ENCODE measurements at places on chromosomes 2 and 18.

DNA sequence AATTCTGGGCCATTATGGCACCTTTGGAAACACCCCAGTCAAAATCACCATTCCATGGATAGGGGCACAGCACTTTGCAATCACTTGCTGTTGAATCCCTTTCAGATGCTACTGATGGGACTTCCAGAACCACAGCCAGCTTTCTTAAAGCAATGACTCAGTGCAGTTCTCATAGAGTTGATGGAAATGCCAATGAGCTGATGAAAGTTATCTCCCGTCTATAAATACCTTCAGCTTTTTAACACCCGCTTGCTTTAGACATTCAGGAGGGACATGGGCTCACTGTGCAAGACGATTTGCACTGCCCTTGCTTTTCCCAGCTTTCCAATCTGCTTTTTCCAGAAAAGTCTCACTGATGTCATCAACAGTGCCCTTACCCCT lies 66.7 kb upstream of the RPL31 start:
- no peak for DNase-seq

GRCh38 chr2:238700117-238700457 lies 147.8 kb upstream of the TWIST2 start:
- no peak for DNase-seq

GRCh38 chr2:85760371-85760770 lies 6.6 kb downstream of the ATOH8 start:
- no peak for DNase-seq

- no peak for DNase-seq
Measured at GRCh38 chr2:3741396-3741795, 38.0 kb downstream of the DCDC2C start.

DNA sequence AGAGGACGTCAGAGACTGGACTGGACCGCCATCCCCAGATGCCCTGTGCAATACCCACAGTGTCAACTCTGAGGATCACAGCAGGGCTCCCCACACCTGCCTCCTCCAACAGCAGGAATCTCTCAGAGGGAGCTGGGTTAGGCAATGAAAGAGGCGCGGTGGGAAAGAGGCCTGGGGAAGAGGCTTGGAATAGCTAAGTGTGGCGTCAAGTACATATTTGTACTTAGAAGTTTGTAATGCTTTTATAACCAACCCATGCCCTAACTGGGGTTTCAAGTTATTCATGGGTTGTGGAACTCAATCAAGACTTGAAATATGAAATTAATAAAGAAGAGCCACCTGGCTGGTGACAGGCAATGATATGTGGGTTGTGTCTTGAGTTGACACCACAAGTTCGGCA lies 28.7 kb downstream of the CYP26B1 start:
- DNase-seq: no peak

GRCh38 chr2:200765139-200765951 lies 46.4 kb upstream of the BZW1 start:
- no peak for DNase-seq

GRCh38 chr2:128686497-128686859 lies 367.8 kb upstream of the HS6ST1 start:
- no peak for DNase-seq

DNA sequence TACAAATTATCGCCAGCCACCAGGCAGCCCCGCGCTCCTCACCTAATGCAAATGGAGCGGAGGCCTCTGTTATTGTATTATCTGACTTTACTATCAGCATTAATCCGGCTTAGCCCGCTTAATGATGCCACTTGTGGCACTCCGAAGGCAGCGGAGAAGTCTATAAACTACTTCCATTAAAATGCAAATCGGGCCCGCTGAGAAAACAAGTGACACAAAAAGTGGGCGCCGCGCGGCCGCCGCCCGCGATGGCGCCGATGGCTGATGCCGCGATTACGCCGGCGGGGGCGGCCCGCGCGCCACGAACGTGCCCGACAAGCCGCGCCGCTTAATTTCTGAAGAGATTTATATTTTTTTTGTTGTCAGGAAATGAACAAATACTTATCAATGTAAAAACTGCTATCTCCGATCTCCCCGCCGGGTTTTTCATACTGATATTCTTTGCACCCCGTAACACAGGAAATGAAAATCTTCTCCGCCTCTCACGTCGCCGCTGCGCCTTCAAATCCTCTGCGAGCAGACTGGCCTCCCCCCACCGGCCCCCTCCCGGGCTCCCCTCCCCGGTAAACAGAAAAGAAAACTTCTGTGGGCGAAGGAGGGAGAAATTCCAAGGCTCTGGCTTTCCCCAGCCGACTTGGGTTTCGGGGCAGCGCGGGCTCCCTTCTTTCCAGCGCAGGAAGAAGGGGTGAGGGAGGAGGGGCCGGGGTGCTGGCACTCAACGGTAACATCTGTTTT lies 221.8 kb downstream of the INSIG2 start:
- DNase-seq: peak; percentile 83

- DNase-seq: peak; percentile 43
Measured at GRCh38 chr2:119290859-119291587, 67.4 kb downstream of the STEAP3 start.

- DNase-seq: no peak
Measured at GRCh38 chr18:77130229-77131099, 2.1 kb downstream of the MBP start.

- DNase-seq: no peak
Measured at GRCh38 chr18:42882122-42882521, 233.4 kb downstream of the RIT2 start.

DNA sequence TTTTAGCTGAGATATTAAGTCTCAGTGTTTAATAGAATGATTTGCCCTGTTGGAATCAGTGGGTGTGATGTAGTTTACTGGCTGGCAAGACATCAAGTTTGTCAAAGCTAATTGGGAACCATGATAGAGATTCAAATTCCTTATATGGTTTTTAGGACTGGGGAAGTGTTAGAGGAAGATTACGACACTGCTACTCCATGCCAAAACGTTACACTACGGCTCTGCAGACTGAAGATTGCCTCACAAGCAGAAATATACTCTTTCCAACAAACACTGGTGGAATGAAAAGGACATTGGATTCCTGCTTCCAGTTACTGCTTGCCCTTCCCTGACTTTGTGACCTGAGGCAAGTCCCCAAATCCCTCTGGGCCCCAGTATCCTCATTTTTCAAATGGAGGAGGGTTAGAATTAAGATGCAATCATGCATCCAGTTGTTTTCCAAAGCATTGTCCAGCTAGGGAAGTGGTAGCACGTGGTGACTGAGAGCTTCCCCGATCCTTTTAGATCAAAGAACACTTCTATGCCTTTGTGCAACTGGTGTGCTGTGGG lies 147.6 kb downstream of the CDC42EP3 start:
- peak; percentile 78 for DNase-seq

- DNase-seq: no peak
Measured at GRCh38 chr2:140472676-140473075, 1658.1 kb downstream of the LRP1B start.

DNA sequence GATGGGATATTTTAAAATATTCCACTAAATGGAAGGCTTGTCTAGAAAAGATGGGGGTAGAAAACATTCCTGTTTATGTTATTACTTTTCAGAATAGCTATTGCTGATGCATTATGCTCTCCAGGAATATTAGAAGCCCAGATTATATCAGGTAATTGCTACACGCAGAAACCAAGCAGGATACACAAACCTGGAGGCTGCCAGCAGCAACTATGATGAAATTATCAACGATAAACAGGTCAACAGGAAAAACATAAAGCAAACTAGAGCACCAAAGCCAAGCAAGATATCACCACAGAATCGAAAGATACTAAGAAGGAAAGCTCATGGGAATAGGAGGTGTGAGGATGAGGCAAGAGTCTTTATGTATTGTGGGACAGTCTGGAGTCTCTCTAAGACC lies 113.2 kb upstream of the SPATS2L start:
- DNase-seq: no peak

DNA sequence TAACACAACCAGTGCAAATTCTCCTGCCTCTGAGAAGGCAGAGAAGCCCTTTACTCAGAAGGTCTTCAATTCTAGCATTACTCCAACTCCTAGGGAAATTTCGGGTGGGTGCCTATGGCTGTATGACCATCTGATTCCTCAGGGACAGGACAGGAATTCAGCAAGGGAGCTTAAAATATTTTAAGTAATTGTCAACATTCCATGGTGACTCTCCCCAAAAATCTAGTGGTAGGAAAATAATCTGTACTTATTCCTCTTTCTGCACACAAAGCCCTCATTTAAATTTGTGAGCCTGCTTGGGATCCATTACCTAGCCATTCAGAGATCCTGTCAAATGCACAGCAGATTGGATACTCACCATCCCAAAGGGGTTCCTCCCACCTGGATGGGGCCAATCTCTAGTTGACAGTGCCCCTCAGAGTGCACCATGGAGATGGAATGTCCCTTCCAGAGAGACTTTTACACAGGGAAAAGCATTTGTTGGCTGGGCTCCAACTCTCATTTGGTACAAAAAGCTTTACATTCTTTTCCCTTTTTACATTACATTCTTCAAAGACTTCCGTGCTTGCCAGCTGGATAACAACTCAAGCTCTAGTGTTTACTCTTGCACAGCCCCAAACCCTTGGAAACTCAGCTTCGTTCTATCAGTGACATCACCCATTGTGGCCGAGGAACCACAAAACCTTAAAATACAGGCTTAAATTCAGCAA lies 3.1 kb upstream of the TMEM150A start:
- no peak for DNase-seq

GRCh38 chr2:216044883-216045486 lies 31.6 kb upstream of the MREG start:
- DNase-seq: no peak

GRCh38 chr2:240347949-240348500 lies 87.4 kb upstream of the GPC1 start:
- DNase-seq: no peak

DNA sequence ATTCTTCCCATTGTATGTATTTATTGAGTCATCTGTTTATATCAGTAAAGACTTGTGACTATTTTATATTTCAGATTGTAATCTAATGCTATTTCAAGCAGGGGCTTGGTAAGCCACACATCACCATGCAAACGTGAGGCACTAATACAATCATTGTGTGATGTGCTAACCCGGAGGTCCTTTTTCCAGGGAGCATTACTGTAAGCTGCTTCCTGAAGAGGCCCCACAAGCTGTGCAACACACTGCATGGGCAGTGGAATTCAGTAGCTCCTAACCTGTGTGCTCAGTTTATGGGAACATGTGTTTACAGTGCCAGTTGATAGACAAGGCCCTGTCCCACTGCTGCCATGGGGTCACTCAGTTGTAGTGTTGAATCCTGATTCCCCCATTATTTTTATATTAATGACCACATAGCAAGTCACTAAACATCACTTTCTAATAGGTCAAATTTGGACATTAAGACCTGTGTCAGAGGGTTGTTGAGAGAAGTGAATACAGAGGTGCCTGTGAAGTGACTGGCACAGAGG lies 162.9 kb downstream of the FHOD3 start:
- no peak for DNase-seq

DNA sequence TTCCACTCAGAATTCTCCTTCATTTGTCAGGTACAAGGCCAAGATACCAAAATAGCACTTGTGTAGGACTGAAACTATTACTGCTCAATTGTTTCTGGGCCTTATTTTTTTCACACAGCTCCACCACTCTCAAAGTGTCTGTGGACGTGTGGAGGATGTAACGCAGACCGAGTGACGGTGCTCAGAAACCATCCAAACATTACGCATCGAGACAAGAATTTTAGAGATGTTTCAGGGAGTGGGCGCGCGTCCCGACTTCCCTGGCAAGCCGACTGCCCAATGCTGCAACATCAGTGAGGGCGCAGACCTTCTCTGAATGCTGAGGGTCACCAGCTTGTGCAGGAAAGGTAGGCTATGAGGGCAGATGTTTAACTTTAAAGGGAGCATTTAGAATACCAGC lies 108.4 kb downstream of the GATA6 start:
- DNase-seq: no peak

- no peak for DNase-seq
Measured at GRCh38 chr2:16021611-16022363, 81.4 kb downstream of the MYCN start.

DNA sequence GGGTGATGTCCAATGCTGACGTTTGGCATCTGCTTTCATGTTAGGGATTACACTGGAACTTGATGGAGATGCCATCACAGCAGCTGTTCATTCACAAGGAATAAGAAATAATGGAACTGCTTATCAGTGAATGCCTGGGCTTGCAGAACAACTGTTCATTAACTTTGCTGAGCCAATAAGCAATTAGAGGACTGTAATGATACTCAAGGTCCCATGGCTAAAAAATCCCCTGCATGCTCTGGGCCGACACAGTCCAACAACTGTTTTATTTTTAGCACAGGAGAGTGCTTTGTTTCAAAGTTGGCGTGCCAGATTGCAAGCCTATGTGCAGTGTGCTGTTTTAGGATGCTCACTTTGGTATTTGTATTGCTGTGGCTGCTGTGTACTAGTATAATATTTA lies 408.0 kb upstream of the RGPD4 start:
- peak; percentile 54 for DNase-seq

DNA sequence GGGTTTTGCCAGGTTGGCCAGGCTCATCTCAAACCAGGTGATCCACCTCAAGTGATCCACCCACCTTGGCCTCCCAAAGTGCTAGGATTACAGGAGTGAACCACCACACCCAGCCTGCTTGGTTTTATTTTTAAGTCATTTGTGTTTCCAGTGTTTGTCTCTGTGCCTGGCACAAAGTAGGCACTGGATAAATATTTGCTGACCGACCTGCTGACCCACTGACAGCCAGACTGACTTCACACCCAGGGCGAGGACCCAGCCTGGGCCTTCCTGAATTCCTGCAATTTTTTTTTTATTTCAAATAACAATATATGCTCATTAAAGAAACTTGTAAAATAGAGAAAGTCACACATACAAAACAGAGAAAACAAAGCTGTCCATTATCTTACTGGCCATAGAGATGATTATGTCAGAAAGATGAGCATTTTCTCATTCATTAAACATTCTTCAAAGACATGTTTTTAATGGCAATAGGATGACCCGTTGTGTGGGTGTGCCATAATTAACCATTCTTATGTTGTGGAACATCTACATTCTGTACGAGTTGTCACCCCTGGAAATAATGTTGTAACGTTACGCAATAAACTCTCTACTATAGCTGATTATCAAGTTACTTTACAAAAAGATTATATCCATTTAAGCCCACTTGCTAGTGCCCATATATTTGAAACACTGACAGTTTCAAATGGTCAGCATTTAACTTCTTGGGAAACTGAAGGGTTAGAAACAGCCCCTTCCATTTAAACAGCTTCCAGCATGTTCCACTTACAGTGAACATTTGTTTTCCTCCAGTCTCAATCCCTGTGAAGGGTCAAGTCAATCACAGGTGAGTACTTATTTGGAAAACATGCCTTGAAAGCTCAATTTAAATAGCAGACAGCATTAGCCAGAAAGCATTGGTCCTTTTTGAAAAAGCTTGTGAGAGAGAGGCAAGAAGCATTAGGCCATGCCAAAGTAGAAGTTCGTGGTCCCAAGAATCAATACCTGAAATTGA lies 25.7 kb upstream of the GATA6 start:
- DNase-seq: no peak

GRCh38 chr2:203175371-203175770 lies 63.4 kb upstream of the CYP20A1 start:
- DNase-seq: no peak

DNA sequence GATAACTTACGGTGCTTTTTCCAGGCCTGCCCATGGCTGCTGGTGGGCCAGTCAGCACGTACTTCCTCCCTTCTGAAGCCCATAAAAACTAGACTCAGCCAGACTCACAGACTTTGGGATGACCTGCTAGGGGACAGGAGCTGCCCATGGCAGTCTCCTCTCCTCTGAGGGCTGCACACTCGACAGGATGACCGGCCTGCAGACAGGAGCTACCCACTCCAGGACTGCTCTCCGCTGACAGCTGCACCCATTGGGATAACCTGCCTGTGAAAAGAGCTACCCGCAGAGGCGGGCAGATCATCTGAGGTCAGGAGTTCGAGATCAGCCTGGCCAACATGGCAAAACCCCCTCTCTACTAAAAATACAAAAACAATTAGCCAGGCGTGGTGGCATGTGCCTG lies 75.4 kb downstream of the EPB41L3 start:
- DNase-seq: no peak
